ENCODE measurements at places on chromosomes 13 and 19.

DNA sequence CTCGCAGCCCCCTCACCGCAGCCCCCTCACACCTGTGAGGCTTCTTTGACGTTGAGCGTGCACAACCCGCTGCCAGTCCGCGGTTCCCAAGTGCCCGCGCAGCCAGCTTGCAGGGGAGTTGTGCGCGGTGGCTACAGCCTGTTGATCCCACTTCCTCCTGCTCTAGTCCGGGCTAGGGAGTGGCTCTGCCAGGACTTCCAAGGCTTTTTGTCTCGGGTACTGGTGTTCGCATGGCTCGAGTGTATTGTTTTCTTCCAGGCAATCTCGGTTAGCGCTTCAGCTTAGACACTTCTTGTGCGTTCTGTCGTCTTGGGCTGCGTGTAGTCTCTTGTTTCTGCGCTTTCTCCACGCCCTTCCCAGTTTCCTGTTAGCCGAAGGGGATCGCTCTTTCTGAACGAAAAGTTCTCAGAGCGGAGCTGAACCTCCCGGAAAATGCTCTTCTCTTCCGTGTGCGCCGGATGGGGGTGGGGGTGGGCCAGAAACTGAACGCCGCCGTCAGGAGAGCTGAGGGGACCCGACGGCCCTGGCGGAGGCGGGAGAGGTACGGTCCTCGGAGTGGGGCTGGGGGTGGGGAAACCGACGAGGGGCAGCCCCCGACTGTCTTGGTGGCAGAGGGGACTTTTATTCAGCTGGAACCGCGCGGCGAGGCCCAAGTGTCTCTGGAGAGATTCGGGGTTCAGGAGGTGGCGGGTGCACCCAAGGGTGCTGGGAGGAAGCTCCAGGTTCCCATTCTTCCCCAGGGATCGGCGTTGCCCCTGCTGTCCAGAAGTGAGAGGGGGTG, 697 bp upstream of the DGKH start:
- DNase-seq, result peak; percentile 65

- DNase-seq, result no peak
Observed at GRCh38 chr13:43021926-43022670, 1.3 kb upstream of the DNAJC15 start.

DNA sequence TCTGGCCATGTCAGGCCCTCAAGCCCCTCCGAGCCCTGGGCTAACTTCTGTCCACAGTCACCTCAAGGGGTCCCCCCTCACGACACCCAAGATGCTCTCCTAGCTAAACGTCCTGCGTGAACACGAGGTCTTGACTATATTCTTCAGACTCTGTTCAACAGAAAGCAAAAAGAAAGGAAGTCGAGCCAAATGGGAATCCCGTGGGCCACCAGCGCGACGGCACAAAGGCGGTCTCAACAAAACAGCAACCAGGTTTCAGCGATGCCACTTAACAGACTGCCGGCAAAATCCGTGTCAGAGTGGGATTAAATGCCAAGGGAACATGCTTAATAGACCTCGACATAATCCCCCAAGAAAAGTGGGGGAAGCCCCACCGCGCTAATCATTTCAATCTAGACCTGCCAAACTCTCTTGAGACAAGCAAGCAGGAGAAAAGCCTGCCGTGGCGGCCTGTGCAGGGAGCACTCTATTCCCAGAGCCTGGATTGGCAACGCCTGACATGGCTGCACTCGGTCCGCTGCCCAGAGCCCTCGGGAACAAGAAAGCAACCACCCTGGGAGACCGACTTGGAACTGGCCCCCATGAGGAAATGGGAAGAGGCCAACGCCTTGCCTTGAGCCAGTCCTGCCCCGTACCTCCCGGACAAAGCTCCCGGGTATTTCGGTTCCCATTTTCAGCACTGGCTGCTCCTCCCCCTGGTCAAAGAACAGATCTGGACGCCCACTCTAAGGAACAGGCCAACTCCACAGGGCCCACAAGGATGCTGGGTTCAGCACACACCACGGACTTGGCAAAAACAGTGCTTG, 16.0 kb downstream of the ZC3H4 start:
- DNase-seq, result no peak

GRCh38 chr13:34241332-34241731, 423.4 kb downstream of the RFC3 start:
- no peak for DNase-seq

DNA sequence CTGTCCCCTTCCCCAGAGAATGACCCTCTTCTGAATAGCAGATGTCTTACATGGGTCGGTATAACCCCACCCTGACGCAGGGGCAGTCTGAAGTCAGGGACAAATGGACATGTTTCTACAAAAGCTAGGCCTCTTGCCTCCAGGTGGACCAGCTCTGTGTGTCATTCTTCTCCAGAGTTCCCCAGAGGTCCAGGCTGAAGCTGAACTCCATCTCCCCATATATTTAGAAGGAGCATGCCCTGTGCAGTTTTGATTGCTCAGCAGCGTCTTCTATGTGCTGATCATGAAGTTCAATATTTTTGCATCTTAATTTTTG, 8.8 kb upstream of the NALCN start:
- no peak for DNase-seq

DNA sequence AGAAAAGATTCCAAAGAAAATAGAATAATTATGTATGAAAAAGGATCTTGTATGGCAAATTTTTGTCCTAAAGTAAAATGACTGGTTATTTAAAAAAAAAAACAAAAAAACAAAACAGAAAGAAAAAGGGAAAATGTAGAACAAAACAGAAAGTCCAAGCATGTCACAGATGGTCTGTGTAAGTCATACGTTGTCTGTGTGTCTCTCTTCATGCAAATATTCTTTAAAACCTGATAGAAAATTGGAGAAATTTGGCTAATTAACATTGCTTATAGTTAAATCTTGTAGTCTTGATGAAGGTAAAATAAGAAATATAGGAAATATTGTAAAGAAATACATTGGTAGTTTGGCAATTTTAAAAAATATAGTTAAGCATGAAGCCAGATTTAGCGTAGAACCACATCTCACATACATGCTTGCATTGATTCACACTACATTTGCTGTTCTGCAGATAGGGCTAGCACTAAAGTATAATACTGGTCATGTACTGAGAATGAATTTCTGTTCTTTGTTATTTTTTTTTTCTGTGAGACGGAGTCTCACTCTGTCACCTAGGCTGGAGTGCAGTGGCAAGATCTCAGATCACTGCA, 58.4 kb downstream of the SPRYD7 start:
- DNase-seq, result no peak

- no peak for DNase-seq
Observed at GRCh38 chr19:58037927-58038687, 4.3 kb downstream of the ZSCAN1 start.

DNA sequence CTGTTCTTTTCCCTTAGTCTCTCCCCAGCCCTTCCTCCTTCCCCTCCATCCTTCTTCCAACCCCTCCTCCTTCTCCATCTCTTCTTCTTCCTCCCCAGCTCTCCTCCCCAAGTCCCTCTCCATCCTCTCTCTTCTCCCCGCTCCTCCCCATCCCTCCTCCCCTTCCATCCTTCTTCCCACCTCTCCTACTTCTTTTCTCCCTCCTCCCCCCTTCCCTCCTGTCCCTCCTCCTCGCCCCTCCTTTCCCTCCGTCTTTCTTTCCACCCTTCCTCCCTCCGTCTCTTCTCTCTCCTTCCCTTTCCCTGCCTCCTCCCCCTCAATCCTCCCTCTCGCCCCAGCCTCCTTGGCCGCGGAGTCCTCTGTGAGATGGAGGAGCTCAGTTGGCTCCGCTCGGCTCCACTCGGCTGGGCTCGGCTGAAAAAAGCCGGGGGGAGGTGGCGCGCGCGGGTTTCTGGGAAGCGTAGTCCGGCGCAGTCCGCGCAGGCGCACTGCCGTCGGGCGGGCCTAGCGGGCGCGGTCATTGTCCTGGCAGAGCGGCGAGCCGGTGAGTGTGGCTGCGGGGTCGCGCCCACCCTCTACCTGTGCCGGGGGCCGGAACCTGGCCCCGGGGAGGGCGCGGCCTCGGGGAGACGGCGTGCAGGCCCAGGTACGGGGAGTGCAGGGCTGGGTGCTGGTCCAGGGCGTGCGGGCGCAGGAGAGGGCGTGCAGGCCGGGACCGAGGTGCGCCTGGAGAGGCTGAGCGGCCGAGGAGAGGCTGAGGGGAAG, at the start of gene ZNF71:
Gene ZNF71 (plus strand): TSS at position 520 of the 765 bp plus-strand sequence. CDS start 6,257 bp downstream, outside the sequence.
- peak; percentile 94 for DNase-seq

DNA sequence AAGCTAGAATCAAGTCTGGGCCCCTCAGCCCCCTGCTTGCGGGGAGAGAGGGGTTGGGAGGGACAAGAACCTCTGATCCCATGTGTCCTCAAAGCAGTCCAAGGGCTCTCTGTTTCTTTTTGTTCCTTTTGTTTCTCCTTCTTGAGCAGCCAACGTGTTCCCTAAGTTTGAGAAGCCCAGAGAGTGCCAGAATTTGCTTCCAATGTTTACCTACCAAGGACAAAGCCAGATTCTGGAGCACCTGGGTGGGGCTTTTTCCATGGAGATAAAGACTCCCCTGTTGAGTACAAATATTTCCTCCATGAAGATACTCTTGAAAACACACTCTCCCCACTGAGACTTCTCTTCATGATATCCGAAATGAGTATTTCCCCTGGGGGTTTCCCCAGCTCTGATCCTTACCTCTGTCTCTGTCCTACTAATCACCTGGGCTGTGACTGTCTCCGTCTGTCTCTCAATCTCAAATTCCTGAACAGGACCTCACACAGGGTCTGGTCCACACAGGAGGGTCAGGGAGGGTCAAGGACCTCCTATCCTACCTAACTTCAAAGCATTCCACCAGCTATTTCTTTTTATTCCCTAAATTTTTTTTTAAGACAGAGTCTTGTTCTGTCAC, 27.4 kb downstream of the CD177 start:
- no peak for DNase-seq

DNA sequence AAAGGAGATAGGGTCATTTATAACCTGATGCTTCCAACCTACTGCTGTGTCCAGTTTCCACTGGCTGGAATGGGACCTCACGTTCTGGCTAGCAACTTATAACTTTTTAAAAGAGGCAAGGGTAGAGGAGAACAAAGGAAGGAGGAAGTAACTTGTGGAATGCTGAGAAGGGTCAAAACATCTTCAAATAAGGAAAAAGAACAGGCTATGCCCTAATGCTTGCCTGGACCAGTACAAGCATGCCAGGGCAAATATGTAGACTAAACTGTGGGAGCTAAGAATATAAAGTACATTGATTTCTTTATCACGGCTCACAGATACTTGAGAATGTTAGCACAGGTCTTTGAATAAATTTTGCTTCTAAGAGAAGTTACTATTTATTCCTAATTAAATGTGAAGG, 1.5 kb upstream of the ZNF561 start:
- DNase-seq, result no peak

GRCh38 chr13:28094306-28094705, 6.1 kb downstream of the FLT3 start:
- no peak for DNase-seq

- DNase-seq, result no peak
Observed at GRCh38 chr13:76830805-76831204, 55.4 kb downstream of the KCTD12 start.

DNA sequence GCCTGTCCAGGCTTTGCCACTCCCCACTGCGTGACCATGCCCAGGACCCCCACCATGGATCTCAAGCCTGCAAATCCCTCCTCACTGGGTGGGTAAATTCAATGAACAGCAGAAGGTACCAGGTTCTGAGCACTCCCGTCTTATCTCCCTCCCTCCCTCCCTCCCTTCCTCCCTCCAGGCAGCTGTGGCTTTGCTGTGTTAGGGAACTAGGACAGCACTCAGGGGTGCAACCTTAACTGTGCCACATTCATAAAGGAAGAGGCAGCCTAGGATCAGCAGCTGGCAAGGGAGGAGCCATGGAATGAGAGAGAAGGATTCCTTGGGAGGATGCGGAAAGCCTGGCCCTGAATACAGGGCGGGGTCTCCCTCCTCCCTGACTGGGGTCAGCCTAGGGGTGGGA, 5.6 kb downstream of the CEACAM4 start:
- DNase-seq, result no peak

DNA sequence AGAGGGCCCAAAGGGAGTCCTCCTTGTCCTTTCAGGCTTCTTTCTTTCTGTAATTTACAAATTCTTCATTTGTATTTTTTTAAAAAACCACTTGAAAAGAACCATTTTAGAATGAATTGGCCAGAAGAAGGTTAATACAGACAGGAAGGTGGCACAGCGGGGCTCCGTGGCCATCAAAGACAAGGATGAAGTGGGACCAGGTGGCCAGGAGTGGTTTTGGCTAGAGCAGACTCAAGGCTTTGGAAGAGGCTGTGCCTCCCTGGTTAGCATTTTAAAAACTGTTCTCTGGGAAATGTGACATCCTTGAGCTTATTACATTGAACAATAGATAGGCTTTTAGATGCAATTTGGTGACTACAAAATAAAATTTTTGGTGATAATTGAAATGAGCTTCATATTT, 48.4 kb downstream of the ATP8A2 start:
- DNase-seq, result no peak

GRCh38 chr13:34935841-34936240, 6.2 kb upstream of the NBEA start:
- DNase-seq, result no peak

DNA sequence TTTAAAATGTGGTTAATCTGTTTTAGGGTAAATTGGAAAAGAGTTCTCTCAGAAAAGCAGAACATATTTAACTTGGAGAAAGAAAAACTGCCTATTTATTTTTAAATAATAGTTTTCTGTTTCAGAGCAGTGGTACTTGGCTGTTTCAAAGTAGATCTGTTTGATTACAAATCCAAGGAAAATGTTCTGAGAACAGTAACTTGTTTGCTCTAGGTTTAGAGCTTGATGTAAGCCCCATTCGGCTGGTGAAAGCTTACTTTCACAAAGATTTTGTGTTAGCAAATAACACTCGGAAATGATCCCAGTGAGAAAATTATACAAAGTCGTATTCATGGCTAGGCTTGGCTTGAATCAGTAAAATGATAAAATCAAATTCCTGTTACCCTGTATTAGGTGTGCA, 395.8 kb upstream of the GPC6 start:
- no peak for DNase-seq

DNA sequence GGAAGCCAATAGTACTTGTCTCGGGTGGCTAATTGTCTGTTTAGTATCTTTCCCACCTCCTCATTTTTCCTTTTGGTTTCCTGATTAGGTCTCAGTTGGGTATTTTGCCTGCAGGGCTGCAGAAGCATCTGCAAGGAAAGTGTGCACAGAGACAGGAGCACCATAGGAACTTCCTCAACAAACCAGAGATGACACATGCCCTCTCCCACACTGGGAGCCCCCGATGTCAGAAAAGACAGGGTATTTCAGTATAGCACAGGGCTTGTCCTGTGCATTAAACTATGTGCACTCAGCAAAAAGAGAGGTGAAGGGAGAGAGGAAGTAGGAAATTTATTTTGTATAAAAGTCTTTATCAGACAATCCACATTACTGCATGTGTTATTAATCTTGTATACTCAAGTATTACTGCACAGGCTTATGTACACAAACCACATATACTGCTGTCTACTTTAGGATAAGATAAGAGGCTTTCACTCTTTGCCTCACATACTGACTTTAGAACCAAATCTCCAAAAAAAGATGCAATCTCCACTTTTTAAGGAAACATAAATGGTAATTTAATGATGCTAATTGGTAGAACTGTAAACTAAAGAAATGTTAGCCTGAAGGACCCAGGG, 501.0 kb downstream of the FOXO1 start:
- DNase-seq, result no peak

DNA sequence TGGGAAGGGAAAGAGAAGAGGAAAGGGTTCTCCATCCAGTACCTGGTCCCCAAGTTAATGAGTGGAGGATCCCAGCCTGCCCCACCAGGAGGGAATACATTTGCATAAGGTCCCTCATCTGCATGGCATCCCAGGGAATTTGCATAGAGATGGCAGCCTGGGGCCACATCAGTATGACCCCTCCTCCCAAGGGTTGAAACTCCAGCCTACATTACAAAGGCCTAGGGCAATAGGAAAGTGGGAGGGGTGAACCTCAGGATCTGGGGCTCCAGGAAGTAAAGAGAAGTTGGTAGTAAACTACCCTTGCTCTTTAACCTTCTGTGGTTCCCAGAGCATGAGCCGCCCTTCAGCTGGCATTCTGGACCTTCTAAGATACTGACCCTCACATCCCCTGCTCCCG, 6.8 kb upstream of the NECTIN2 start:
- DNase-seq, result no peak

Measured in activated CD8-positive, alpha-beta memory T cell treated with anti-CD3 and anti-CD28 coated beads, Interleukin-2, amount 50 U/mL, for 48 hours (primary cell).